ENCODE measurements at places on chromosomes 1 and 21. TPM values are rescaled to one million over a fixed set of nuclear protein-coding genes. Genes with fewer than 3 reads are reported as not detected.

The RGS13 gene
- 3.4 TPM for total RNA-seq

DNA sequence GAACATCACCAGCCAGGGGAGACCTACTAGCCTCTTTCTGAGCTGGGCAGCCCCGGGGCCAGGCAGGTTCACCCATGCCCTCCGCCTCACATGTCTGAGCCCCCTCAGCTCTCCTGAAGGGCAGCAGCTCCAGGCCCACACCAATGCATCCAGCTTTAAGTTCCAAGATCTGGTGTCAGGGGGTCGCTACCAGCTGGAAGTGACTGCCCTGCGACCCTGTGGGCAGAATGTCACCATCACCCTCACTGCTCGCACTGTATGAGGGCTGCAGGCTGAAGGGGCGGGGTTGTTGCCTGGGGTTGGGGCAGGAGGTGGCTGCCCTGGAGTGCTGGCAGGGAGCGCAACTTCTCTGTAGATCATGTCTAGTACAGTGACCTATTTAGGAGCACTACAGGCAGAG lies 8.5 kb upstream of the PTPN7 start:
- DNase-seq, result no peak

The KIF2C gene
- total RNA-seq, result 1.6 TPM

The CLDN14 gene
- 1.1 TPM for total RNA-seq

DNA sequence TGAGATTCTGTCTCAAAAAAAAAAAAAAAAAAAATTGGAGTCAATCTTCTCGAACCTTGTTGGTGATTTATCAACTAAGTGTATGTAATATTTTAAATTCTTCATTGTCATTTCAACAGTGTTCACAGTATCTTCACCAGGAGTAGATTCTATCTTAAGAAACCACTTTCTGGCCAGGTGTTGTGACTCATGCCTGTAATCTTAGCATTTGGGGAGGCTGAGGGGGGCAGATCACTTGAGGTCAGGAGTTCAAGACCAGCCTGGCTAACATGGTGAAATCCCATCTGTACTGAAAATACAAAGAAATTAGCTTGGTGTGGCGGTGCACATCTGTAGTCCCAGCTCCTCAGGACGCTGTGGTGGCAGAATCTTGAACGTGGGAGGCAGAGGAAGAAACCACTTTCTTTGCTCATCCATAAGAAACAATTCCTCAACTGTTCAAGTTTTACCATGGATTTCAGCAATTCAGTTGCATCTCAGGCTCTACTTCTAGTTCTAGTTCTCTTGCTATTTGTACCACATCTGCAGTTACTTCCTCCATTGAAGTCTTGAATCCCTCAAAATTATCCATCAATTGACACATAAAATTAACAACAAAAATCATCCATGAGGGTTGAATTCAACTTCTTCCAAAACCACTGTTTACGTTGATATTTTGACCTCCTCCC lies 30.4 kb upstream of the EYA3 start:
- no peak for DNase-seq

The TBX15 gene
- 0.20 TPM for total RNA-seq

GRCh38 chr1:221001167-221001566 lies 121.9 kb downstream of the HLX start:
- DNase-seq, result no peak

GRCh38 chr1:24294716-24295371 lies 24.3 kb upstream of the GRHL3 start:
- DNase-seq, result peak; percentile 49

DNA sequence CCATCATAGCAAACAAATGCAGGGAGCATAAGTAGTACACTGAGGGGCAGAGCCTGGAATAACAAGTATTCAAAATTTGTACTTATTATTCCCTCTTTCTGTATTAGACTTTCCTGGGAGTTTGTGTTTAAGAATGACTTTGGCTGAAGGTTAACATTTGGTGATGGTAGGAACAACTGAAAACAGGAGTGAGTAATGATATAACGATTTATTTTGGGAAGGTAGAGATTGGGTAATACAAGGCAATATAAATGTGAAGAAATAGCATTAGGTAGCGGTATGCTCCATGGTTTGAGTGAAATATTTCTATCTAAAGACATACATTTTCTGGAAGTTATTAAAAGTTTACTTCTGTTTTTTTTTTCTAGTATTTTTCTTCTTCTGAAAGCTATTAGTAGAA lies 18.5 kb upstream of the C1orf21 start:
- DNase-seq, result no peak

The SPRR3 gene
- total RNA-seq, result 42.5 TPM

GRCh38 chr21:44946254-44947041 lies 6.6 kb downstream of the SLX9 start:
- DNase-seq, result no peak

GRCh38 chr1:246437961-246438360 lies 69.1 kb downstream of the SMYD3 start:
- DNase-seq, result no peak

DNA sequence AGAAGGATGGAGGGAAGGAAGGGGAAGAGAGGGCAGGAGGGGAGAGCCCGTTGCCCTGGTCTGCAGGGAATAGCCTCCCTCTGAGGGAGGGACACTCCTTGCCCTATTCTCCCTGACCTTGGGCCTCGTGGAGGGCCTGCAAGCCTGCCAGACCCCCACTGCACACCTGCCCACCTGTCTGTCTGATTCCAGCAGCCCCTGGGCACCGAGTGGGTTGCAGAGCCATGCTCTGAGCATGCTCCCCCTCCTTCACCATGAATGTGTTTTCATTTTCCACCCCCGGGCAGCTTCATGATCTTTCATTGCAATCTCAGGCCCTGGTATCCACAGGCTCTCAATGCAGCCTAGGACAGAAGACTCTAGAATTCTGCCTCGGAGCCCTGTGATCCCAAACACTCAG lies 5.1 kb upstream of the NPHP4 start:
- DNase-seq, result no peak

DNA sequence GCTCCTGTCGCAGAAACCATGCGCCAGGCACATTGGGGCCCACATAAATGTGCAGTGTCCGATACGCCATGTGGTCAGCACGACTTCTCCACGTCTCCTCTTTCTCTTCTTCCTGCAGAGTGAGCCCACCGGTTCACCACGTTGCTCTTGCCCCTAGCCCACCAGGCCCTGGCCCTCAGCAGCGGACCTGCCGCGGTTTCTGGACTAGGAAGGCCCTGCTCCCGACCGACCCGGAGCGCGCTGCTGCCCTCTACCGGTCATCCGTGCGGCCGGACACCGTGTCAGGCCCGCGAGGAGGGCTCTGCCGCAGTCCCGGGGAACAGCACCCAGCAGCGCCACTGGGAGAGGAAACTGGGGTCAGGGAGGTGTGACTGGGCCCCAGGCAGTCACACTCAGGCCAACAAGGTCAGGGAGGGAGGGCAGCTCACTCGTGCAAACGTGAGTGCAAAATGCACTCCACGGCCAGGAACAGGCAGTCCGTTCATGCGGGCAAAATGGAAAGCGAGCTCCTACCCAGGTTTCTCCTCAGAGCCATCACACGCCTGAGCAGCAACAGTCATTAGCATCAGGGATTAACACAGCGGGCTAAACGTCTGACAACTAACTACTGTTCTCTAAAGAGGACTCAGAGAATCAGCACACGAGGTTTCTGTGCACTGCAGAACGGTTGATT lies 13.7 kb downstream of the TLR5 start:
- DNase-seq, result peak; percentile 74

Measured in mucosa of gallbladder (tissue), 1 donor.